ENCODE measurements at places on chromosomes 1 and 21.
A peak's percentile ranks its signal among the peaks of the same experiment; 100 is the strongest.

DNA sequence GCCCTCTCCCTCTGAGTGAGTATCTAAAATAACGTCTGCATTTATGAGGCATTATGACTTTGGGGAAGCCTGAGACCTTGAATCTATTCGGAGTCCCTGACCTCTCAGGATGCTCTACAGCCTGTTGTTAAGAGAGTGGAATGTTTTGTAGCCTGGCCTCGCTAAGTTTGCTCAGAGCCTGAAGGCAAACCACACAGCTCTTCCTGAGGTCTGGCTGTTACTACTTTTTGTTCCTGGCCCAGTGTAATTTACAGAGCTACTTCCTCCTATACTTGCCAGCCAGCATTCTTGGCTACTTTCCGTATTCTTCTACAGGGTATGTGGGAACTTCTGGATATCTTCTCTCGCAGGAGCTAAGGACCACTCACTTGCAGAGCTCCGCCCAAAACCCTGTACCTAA is 3.6 kb upstream of the ZMYM4 start:
- DNase-seq: peak; percentile 69

- DNase-seq: no peak
These were observed 133.1 kb downstream of the CAMTA1 start for GRCh38 chr1:6918186-6918924.

GRCh38 chr1:234149217-234149616 is 224.0 kb upstream of the COA6 start:
- DNase-seq: no peak

DNA sequence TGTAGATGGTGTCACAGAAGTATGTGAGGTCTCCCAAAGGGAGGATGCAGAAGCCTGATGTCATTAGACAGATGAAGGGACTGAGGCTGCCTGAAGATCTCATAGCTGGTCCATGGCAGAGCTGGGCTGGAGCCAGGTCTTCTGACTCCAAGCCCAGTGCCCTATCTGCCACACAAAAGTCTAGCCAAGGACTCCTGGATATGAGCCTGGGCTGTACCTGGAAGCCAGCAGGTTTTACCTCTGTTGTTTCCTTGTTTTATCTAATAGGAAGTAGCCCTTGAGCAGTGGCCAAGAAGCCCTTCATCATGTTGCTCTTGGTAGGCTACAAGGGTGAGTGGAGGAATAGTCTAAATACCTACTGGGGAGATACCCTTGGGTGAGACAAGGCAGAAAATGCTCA is 74.4 kb upstream of the SLC44A3 start:
- no peak for DNase-seq

GRCh38 chr1:35377555-35377954 is 109.0 kb downstream of the ZMYM4 start:
- peak; percentile 60 for DNase-seq

GRCh38 chr1:155002464-155003226 is at the start of gene ZBTB7B:
TSS of gene ZBTB7B (plus strand) at chr1:155002802. CDS start at chr1:155014661, 11,859 bp downstream.
- DNase-seq: peak; percentile 38

All from iris pigment epithelial cell (primary cell).